ENCODE measurements at places on chromosomes 5 and 9. TPM values are rescaled to one million over a fixed set of nuclear protein-coding genes. Genes with fewer than 3 reads are reported as not detected.

The GARNL3 gene
- 6.2 TPM for total RNA-seq

The SLC34A1 gene
- total RNA-seq: 0.39 TPM

The SV2C gene
- not detected for total RNA-seq

The DTWD2 gene
- total RNA-seq: 5.0 TPM

The DMRTA1 gene
- 0.79 TPM for total RNA-seq

The GHR gene
- 3.8 TPM for total RNA-seq

The CDO1 gene
- 0.54 TPM for total RNA-seq

The PCDHAC2 gene
- total RNA-seq: 0.39 TPM

The RNF183 gene
- not detected for total RNA-seq

The TRPM6 gene
- total RNA-seq: not detected

The SPATA31A7 gene
- not detected for total RNA-seq

The RGS3 gene
- total RNA-seq: 17.5 TPM

The TXNDC8 gene
- total RNA-seq: not detected

The GAS1 gene
- 13.7 TPM for total RNA-seq

The ADAMTS13 gene
- 2.0 TPM for total RNA-seq

The NTNG2 gene
- total RNA-seq: under 0.01 TPM

The C1QTNF3 gene
- 4.3 TPM for total RNA-seq

The SPRY4 gene
- total RNA-seq: 2.0 TPM

The NEUROG1 gene
- not detected for total RNA-seq

The MAST4 gene
- total RNA-seq: 36.1 TPM

The ANKRD31 gene
- 0.43 TPM for total RNA-seq

The ZNF658 gene
- 3.8 TPM for total RNA-seq

The RPS14 gene
- total RNA-seq: 3,246 TPM

The MZB1 gene
- 0.39 TPM for total RNA-seq

The PCDHGA12 gene
- 6.7 TPM for total RNA-seq

The SPINK13 gene
- total RNA-seq: not detected

The PTGES gene
- 309 TPM for total RNA-seq

The CD180 gene
- not detected for total RNA-seq

The CCL21 gene
- total RNA-seq: not detected

The BAAT gene
- total RNA-seq: not detected

The ZNF366 gene
- 0.39 TPM for total RNA-seq

The GARIN3 gene
- not detected for total RNA-seq

The DBH gene
- total RNA-seq: not detected

The CTNND2 gene
- total RNA-seq: under 0.01 TPM

The CDH6 gene
- not detected for total RNA-seq

The ZDHHC11 gene
- total RNA-seq: 5.1 TPM

The WDR31 gene
- 1.7 TPM for total RNA-seq

The C1QTNF2 gene
- 0.11 TPM for total RNA-seq

The IQGAP2 gene
- not detected for total RNA-seq

The TSSK1B gene
- 0.79 TPM for total RNA-seq

The SYNPO gene
- total RNA-seq: not detected

The CDC20B gene
- not detected for total RNA-seq
